ENCODE measurements at places on chromosomes 4 and X.

- DNase-seq, result no peak
Observed at GRCh38 chr4:39279416-39279815, 86.7 kb downstream of the RFC1 start.

DNA sequence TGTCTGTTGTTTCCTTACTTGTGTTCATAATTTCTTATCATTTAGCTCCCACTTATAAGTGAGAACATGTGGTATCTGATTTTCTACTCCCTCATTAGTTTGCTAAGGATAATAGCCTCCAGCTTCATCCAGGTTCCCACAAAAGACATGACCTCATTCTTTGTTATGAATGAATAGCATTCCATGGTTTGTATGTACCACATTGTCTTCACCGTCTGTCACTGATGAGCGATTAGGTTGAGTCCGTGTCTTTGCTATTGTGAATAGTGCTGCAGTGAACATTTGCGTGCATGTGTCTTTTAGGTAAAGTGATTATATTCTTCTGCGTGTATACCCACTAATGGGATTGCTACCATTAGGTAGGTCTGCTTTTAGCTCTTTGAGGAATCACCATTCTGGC, 624.3 kb upstream of the EPHA5 start:
- DNase-seq, result no peak

DNA sequence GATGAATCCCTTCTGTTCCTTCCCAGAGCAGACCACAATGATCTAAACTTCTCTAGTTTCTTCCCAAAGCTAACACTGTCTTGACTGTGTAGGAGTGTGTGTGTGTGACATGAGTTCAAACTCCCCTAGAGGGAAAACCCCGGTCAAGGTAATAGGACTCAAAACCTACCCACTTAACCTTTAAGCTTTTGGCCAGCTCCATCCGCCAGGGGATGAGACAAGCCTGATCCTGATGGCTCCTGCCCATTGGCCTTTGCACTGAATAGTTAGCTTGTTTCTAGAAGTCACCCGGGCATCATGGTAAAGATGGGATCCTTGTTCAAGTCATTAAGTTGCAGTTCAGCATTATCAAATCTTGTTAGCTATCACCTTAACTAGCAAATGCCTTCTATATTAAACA, 738.4 kb downstream of the RPA4 start:
- DNase-seq, result no peak

GRCh38 chr4:38738940-38739803, 43.6 kb downstream of the TLR10 start:
- DNase-seq, result no peak

DNA sequence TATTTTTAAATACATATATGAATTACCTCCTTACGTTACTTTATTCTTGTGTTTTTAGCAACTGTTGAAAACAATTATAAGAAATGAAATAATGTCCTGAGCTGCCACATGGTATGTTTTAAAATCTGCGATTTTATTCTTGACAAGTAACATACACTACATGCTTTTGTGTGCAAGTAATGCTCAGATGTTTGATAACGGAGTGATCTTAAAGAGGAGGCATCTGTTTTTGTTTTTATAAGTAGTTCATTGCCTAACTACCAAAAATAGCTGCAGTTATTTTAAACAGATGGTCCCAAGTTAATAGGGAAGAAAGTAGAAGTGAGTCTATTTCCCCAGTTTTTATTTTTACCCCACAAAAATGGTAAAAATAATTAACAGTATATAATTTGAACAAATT, 55.2 kb downstream of the GAB1 start:
- DNase-seq, result no peak

- no peak for DNase-seq
Observed at GRCh38 chr4:127545271-127545670, 87.5 kb upstream of the INTU start.
